ENCODE measurements at places on chromosomes 2 and 18.

DNA sequence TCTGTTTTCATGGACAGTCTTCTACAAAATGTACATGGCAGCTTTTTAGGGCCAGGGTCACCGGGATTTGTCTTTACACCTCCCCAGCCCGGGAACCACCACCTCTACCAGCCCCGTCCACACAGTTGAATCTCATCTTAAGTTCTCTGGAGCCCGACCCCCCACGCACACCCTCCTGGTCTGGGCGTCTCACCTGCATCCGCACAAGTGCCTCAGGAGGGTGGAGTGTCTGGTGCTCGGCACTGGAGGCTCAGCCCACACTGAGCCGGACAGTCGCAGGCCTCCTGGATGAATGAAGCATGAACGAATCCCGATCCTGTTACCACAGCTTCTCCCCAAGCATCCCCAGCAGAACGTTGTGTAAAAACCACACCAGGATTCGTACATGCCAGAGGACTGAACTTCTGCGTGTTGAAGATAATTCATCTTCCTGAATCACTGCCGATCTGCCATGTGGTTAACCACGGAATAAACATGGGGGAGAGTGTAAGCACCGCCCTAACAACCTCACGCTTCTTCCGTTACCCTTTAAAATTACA lies 162.0 kb downstream of the RTP5 start:
- DNase-seq: no peak

GRCh38 chr2:64017811-64018700 lies 1.2 kb downstream of the VPS54 start:
- DNase-seq: peak; percentile 42

GRCh38 chr2:137976274-137976673 lies 12.0 kb downstream of the HNMT start:
- DNase-seq: no peak

GRCh38 chr2:154092571-154092970 lies 220.8 kb downstream of the GALNT13 start:
- no peak for DNase-seq

- no peak for DNase-seq
These were observed 106.8 kb downstream of the DNAH7 start for GRCh38 chr2:195961873-195962272.

GRCh38 chr18:76467371-76468190 lies 27.5 kb downstream of the ZNF516 start:
- DNase-seq: peak; percentile 87

DNA sequence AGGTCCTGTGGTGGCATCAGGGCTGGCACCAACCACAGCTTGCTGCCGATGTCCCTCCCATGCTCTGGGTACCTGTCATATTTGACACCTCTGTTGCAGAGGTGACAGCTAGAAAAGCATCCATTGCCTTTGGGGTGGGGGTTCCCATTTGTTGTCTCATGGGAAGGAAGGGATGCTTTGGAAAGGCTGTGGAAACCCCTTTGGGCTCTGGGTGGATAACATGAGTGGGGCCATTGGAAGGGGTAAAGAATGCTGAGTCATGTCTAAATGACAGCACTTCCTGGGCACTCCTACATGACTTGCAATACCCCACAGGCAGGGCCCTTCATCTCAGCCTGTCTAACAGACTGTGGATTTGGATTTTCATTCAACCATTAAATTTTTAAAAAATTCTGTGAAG lies 27.8 kb downstream of the CTIF start:
- DNase-seq: no peak

Measured in testis (tissue), 5 donors.